PC-3 (cell line): ENCODE measurements at places on chromosomes 12 and 14. TPM values are rescaled to one million over a fixed set of nuclear protein-coding genes. Genes with fewer than 3 reads are reported as not detected.
A peak's percentile ranks its signal among the peaks of the same experiment; 100 is the strongest.

GRCh38 chr12:132702640-132703039, 8.0 kb upstream of the PGAM5 start:
- no peaks in the 10 kb centered on the region for H3K27me3 ChIP-seq
- no peak overlapping the region for H3K27ac ChIP-seq

DNA sequence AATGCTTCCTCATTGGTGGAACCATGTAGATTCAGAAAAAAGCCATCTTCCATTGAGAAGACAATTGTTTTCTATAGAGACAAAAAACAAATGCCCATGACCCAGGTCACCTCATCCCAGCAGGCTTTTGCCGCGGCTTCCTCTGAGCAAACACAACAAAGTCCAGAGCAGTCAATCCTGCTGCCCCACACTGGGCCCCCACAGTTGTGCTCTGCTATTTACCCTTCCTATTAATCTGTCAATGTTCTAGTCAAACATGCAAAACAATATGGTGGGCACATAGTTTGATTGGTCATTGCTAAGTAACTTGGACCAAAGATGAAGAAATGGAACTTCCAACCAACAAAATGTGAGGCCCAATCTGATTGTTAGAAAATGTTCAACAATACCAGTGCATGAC, 20.7 kb downstream of the C12orf42 start:
- no peaks in the 10 kb centered on the region for H3K4me1 ChIP-seq
- H3K27ac ChIP-seq = no peak overlapping the region
- H3K27me3 ChIP-seq = no peaks in the 10 kb centered on the region
- DNase-seq = no peak
- H3K4me3 ChIP-seq = no peak overlapping the region

DNA sequence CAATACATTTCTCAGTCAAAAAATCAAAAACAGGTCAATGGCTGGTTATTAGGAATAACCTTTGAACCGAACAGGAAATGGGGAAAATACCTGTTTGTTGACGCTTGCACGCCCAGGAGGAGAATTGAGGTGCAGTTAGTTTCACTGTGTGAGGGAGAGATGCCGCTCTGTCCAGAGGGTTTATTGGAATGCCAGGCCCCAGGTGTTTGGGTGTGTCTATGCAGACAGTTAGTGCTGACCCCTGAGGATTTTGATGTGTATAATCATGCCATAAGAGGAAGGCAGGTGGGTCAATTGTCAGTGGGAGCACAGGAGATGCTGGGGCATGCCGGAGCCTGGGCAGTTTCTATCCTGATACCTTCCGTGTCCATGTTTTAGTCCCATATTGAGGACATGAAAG, 100.8 kb upstream of the DIO3 start:
- no peak for DNase-seq
- peaks cover 10% of the 10 kb centered on the region for H3K4me1 ChIP-seq
- H3K27ac ChIP-seq = no peak overlapping the region
- H3K4me3 ChIP-seq = no peak overlapping the region
- no peaks in the 10 kb centered on the region for H3K36me3 ChIP-seq
- H3K27me3 ChIP-seq = no peaks in the 10 kb centered on the region

- 0 out of 2 replicates have a peak, but pooled peaks cover 12% of the 10 kb centered on the region for H3K27me3 ChIP-seq
- DNase-seq = no peak
- H3K4me1 ChIP-seq = peaks cover 6% of the 10 kb centered on the region; the same call in 1 of the 2 replicates
- H3K36me3 ChIP-seq = no peaks in the 10 kb centered on the region
- H3K27ac ChIP-seq = no peak overlapping the region
These were observed 1.3 kb upstream of the JDP2 start for GRCh38 chr14:75426332-75427125.

DNA sequence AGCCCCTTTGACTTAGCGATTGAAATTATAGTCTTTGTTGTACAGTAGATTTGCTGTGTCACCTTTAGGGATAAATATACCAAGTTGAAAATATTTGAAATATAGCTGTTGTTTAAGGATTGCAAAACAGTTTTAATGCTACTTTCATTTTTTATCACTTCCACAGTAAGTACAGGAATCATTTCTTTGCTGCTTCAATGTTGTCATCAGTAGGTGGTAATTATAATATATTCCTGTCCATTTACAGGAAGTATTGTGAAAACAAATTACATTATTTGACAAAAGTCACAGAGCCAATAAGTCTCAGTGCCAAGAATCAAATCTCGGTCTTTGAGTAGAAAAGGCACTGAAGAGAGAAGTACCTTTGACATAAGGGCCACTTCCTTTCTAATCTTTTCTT, 342.6 kb upstream of the RGS6 start:
- H3K4me3 ChIP-seq = no peak overlapping the region
- peaks cover 15% of the 10 kb centered on the region for H3K4me1 ChIP-seq
- H3K27me3 ChIP-seq = no peaks in the 10 kb centered on the region
- H3K27ac ChIP-seq = no peak overlapping the region
- H3K36me3 ChIP-seq = peaks cover 5% of the 10 kb centered on the region

DNA sequence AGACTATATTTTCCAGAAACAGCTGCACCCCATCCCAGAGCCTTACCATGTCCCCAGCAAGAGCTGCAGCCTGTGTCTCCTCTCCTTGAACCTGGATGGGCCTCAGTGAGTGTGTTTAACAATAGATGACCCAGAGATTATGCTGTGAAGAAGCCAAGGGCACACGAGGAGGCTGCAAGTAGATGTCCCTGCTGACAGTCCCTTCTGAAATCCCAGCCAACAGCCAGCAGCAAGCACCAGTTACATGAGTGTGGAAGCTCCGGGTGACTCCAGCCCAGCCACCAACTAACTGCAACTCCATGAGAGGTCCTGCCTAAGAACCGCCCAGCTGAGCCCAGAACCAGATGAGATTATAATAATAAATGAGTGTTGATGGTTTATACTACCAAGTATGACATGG, 191.7 kb downstream of the BCL11B start:
- no peaks in the 10 kb centered on the region for H3K36me3 ChIP-seq
- no peak for DNase-seq
- no peak overlapping the region for H3K27ac ChIP-seq
- H3K4me3 ChIP-seq = no peak overlapping the region

DNA sequence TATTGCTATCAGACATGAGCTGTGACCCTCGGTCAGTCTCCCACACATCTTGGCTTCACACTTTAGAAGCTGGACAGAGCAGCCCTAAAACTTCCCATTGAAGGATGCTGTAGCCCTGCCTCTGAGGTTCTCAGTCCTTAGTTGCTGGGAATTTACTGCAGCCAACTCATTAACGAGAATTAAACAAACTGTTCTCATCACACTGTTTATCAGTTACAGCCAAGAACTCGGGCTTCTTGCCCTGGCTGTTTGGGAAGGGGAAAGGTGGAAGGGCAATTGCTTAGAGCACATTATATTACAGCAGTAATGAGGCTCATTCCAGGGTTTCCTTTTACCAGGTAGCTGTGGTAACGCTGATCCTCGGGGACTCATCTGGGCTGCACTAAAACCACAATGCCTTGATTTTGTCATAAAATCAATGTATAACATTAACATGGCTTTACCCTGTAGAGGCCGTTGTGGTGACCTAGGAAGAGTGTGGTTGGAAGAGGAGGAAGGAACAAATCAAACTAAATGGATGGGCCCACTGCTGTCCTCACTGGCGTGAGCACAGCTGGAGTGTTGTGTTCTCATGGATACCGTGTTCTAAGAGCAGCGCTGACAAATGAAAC, 87.1 kb downstream of the GPR135 start:
- no peak overlapping the region for H3K27ac ChIP-seq
- H3K27me3 ChIP-seq = no peaks in the 10 kb centered on the region
- DNase-seq = no peak
- H3K36me3 ChIP-seq = no peaks in the 10 kb centered on the region

DNA sequence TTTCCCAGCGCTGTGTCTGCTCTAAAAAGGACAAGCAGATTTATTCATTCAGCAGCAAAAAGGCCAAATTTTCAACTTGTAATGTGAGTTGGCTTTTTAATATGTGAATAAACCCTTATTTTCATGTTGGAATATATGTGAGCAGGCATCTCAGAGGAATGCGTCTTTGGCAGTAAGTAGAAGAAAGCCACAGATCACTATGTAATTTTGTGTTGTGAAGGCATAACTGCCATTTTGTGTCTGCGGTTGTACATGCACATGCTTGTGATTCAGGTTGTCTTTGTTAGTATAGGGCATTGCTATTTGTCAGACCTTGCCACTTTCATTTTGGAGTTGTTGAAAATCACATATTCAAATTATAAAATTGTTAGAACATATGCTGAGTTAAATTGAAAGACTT, 398.8 kb upstream of the RGS6 start:
- no peak overlapping the region for H3K4me3 ChIP-seq
- H3K4me1 ChIP-seq = no peaks in the 10 kb centered on the region
- H3K27me3 ChIP-seq = no peaks in the 10 kb centered on the region
- H3K36me3 ChIP-seq = peaks cover 8% of the 10 kb centered on the region; the same call in 1 of the 2 replicates
- no peak for DNase-seq

DNA sequence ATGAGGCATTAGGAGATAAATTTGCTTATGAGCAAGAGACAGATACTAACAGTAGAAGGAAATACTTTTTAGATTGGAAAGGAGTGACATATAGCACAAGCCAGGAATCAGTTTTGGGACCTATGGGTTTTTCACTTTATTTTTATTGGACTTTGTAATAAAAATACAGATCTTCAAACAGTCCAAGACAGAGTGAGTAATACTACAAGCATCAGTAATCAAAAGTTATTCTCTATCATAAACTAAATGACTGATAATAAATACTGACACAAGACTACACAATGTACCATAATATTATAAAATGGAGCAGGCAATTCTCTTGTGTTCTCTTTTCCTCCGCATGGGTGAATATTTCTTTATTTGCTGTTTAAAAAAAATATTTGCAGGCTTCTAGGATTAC, 85.8 kb downstream of the DERA start:
- no peak overlapping the region for H3K4me3 ChIP-seq
- H3K27ac ChIP-seq = no peak overlapping the region
- no peaks in the 10 kb centered on the region for H3K36me3 ChIP-seq

DNA sequence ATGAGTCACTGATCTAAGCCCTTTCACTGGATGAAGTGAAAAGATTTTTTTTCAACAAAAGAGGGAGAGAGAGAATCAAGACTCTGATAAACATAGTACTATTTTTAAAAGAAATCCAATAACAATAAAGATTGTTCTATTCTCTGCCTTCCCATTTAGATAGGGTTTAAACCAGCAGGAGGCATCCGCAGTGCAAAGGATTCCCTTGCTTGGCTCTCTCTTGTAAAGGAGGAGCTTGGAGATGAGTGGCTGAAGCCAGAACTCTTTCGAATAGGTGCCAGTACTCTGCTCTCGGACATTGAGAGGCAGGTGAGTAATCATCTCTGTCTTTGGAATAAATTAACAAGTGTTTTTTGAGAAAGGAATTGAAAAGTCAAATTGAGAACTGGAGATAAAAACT, 124.9 kb downstream of the DERA start:
- no peaks in the 10 kb centered on the region for H3K36me3 ChIP-seq
- H3K4me1 ChIP-seq = no peaks in the 10 kb centered on the region
- DNase-seq = no peak
- H3K27me3 ChIP-seq = no peaks in the 10 kb centered on the region
- no peak overlapping the region for H3K4me3 ChIP-seq
- H3K27ac ChIP-seq = no peak overlapping the region

GRCh38 chr12:95215949-95216348, 1.3 kb downstream of the FGD6 start:
- peaks cover 8% of the 10 kb centered on the region; the same call in 1 of the 2 replicates for H3K36me3 ChIP-seq
- peak overlapping the region; percentile 51 for H3K27ac ChIP-seq
- H3K27me3 ChIP-seq = no peaks in the 10 kb centered on the region
- peak overlapping the region; percentile 93 for H3K4me3 ChIP-seq
- peak; percentile 65 for DNase-seq

DNA sequence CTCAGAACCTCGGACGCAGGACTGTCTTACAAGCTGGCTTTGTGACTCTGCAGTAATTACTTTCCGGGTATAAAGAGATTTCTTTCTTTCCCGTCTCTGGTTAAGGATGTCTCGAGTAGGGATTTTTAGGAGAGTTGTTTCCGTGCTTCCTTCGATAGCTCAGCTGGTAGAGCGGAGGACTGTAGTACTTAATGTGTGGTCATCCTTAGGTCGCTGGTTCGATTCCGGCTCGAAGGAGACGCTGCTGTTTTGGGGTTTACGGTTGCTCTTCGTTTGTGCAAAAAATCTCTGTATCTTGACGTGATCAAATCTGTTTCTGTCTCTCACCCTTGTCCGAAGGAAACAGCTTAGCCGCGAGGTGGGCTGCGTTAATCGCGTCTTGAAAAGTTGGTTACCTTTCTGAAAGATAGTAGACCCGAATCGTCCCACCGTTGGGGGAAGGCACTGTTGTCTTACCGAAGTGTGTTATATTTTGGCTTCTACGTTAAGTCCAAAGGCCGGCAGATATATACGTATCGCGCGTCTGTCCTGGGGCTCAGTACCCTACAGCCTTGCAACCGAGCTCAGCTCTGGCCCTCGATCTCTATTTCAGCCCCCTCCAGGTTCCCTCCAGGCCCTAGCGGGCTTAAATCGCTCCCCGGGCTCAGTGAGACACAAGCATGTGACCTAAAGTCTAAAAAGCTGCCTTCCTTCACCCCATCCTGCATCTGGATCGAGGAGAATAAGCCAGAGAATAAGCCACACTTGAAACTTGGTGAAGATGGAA, 1.1 kb upstream of the RNASE4 start:
- DNase-seq = peak; percentile 95
- no peaks in the 10 kb centered on the region for H3K27me3 ChIP-seq
- peaks cover 25% of the 10 kb centered on the region for H3K4me1 ChIP-seq
- peak overlapping the region; percentile 80 for H3K27ac ChIP-seq

GRCh38 chr12:34354239-34355200, 332.2 kb downstream of the ALG10 start:
- peaks cover 29% of the 10 kb centered on the region for H3K27me3 ChIP-seq
- DNase-seq = no peak
- 0 out of 2 replicates have a peak, but pooled peaks cover 8% of the 10 kb centered on the region for H3K4me1 ChIP-seq
- H3K27ac ChIP-seq = no peak overlapping the region
- H3K4me3 ChIP-seq = no peak overlapping the region; the same call in 1 of the 2 replicates
- no peaks in the 10 kb centered on the region for H3K36me3 ChIP-seq

KCNA5 gene
- total RNA-seq = not detected in 2 replicates

RHEBL1 gene
- 4.2 and 5.0 TPM in 2 replicates for total RNA-seq

KLHDC1 gene
- 0.07 and 0.58 TPM in 2 replicates for total RNA-seq

AMDHD1 gene
- 0.80 and 1.5 TPM in 2 replicates for total RNA-seq

GALNT8 gene
- total RNA-seq = not detected in 2 replicates

PRR4 gene
- total RNA-seq = 3.5 and 9.3 TPM in 2 replicates

CCDC38 gene
- not detected in 2 replicates for total RNA-seq

MFAP5 gene
- total RNA-seq = not detected in 2 replicates

RPS26 gene
- total RNA-seq = 183 and 320 TPM in 2 replicates

GPR162 gene
- not detected in 2 replicates for total RNA-seq

GPRC5D gene
- total RNA-seq = not detected in 2 replicates
